Naive thymus-derived CD8-positive, alpha-beta T cell (primary cell): ENCODE measurements at places on chromosomes 4 and X. TPM values are rescaled to one million over a fixed set of nuclear protein-coding genes. Genes with fewer than 3 reads are reported as not detected.

Gene UGT2B15
- not detected for polyA plus RNA-seq

Gene TRIM75
- polyA plus RNA-seq = not detected

- peaks cover 6% of the 10 kb centered on the region for H3K36me3 ChIP-seq
- peaks cover 3% of the 10 kb centered on the region for H3K27me3 ChIP-seq
- no peak for DNase-seq
- peaks cover 5% of the 10 kb centered on the region for H3K4me1 ChIP-seq
- H3K4me3 ChIP-seq = no peak overlapping the region
These were observed 250.3 kb upstream of the KLF3 start for GRCh38 chr4:38413524-38414341.

DNA sequence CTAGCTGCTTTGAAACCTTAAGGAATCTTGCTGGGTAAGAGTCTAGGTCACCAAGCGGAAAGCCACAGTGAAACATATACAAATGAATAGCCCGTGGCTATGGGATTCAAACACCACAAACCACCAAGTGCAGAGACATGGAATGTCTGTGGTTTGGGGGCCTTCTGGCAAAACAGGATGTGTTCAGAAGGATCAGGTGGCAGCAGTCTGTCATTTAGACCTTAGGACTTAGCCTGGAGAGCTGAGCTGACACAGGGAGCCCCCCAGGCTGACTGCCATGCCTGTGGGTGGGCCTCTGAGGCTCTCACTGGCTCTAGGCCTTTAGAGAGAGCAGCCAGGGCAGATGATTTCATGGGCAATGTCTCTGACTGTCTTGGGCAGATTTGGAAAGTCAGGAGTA lies 225.6 kb downstream of the FBXW7 start:
- DNase-seq = no peak
- H3K36me3 ChIP-seq = peaks cover 3% of the 10 kb centered on the region
- no peaks in the 10 kb centered on the region for H3K4me1 ChIP-seq
- no peak overlapping the region for H3K27ac ChIP-seq

Gene DAPP1
- 8.6 TPM for polyA plus RNA-seq

- DNase-seq = no peak
- peaks cover 13% of the 10 kb centered on the region for H3K27me3 ChIP-seq
- H3K36me3 ChIP-seq = no peaks in the 10 kb centered on the region
- H3K27ac ChIP-seq = no peak overlapping the region
- H3K4me1 ChIP-seq = no peaks in the 10 kb centered on the region
These were observed 64.5 kb upstream of the PRPS1 start for GRCh38 chrX:107563824-107564223.

DNA sequence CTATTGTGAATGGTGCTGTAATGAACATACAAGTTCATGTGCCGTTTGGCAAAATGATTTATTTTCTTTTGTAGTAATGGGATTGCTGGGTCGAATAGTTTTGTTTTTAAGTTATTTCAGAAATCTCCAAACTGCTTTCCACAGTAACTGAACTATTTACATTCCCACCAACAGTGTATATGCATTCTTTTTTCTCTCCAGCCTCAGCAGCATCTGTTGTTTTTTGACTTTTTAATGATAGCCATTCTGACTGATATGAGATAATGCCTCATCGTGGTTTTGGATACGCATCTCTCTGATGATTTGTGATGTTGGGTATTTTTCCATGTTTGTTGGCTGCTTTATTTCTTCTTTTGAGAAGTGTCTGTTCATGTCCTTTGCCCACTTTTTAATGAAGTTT lies 246.3 kb upstream of the ADGRL3 start:
- no peak for DNase-seq
- no peaks in the 10 kb centered on the region for H3K36me3 ChIP-seq
- no peak overlapping the region for H3K27ac ChIP-seq
- H3K4me3 ChIP-seq = no peak overlapping the region
- H3K4me1 ChIP-seq = no peaks in the 10 kb centered on the region
- no peaks in the 10 kb centered on the region for H3K27me3 ChIP-seq

DNA sequence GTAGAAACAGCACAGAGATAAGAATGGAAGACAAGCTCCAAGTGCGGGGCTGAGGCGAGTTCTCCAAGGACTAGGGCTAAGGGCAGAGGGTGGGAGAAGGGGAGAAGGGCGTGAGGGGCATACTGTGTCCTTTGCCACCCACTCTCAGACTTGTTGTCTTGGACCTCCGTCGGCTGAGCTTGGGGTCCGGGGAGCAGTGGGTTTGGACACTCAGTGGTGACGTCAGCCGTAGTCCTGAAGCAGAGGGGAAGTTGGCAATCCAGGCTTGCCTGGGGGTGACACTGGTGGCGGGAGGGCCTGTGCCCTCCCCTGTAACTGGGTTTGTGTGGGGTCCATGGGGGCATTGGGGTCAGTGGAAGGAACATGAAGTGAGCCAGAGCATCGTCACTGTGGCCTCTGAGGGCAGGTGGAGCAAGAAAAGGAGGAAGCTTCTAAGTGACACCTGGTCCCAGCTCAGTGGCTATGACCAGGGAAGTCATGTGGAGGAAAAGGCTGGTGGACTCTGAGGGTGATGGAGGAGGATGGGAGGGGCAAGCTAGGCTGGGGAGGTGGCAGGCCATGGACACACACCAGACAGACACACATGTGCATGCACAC lies 17.6 kb downstream of the CD99 start:
- H3K4me3 ChIP-seq = peak overlapping the region; percentile 68
- H3K36me3 ChIP-seq = no peaks in the 10 kb centered on the region
- no peaks in the 10 kb centered on the region for H3K27me3 ChIP-seq
- H3K27ac ChIP-seq = peak overlapping the region; percentile 55
- no peak for DNase-seq
- H3K4me1 ChIP-seq = peaks cover 50% of the 10 kb centered on the region

GRCh38 chr4:180564026-180564425 lies 1679.2 kb upstream of the TENM3 start:
- H3K4me3 ChIP-seq = no peak overlapping the region
- no peaks in the 10 kb centered on the region for H3K27me3 ChIP-seq
- no peaks in the 10 kb centered on the region for H3K36me3 ChIP-seq
- DNase-seq = no peak
- H3K4me1 ChIP-seq = peaks cover 1% of the 10 kb centered on the region

DNA sequence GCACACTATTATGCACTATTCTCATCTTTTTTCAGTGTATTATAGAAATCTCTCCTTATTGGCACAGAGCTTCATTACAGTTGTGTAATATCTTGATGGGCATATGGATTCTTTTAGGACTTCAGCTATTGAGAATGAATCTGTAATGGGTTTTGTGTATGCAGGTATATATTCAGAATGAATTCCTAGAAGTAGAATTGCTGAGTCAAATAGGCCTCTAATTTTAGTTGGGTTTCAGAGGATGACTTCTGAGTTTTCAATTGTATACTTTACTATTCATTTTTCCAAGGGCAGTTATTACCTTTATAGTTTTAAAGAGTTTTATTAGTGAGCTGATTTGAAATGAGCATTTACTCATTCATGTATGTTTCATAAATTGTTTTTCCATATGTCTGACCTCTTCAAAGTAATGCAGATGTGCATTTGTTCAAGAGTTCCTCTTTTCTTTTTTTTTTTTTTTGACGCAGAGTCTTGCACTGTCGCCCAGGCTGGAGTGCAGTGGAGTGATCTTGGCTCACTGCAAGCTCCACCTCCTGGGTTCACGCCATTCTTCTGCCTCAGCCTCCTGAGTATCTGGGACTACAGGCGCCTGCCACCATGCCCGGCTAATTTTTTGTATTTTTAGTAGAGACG lies 19.5 kb downstream of the CASP6 start:
- H3K27ac ChIP-seq = peak overlapping the region; percentile 54
- H3K36me3 ChIP-seq = peaks cover 75% of the 10 kb centered on the region
- no peaks in the 10 kb centered on the region for H3K27me3 ChIP-seq
- no peak overlapping the region for H3K4me3 ChIP-seq
- no peak for DNase-seq
- peaks cover 16% of the 10 kb centered on the region for H3K4me1 ChIP-seq

- H3K27ac ChIP-seq = no peak overlapping the region
- no peak overlapping the region for H3K4me3 ChIP-seq
- DNase-seq = no peak
These were observed 101.6 kb downstream of the KLHL8 start for GRCh38 chr4:87118826-87119225.

DNA sequence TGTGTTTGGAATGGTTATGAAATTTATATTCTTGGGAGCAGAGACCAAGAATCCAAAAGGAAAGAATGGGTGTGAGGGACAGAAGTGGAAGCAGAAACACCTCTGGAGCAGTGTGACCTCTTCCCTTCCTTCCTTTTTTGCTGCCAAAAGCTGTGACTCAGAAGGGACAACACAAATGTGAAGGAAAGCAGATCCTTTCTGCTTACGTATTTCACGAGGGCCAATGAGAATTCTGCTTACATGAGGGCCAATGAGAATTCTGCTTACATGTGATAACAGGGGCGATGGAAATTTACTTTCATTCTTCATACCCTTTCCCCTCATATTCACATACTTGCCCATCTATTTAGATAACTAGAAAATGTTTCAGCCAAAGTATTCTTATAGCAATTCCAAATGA lies 404.6 kb downstream of the PRDM5 start:
- peaks cover 8% of the 10 kb centered on the region for H3K27me3 ChIP-seq
- no peaks in the 10 kb centered on the region for H3K36me3 ChIP-seq
- DNase-seq = no peak

DNA sequence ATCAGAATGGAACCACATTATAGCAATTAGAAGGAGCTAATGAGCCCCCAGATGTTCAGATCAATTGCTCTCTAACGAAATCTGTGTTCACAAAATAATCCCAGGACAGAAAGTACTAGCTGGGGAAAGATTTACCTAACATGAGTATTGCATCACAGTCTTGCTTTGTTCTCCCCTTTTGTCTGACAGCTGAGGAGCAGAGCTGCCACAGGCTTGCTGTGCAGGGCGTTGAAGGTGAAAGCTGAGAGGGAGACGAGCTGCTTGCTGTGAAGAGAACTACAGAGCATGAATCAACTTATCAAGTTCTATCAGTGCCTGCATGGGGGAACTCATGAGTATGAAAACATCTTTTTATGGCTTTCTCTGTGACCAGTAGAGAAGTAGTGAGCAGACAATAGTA lies 441.2 kb downstream of the CENPC start:
- no peak overlapping the region for H3K4me3 ChIP-seq
- H3K36me3 ChIP-seq = no peaks in the 10 kb centered on the region
- no peaks in the 10 kb centered on the region for H3K4me1 ChIP-seq

- H3K36me3 ChIP-seq = no peaks in the 10 kb centered on the region
- no peak for DNase-seq
- H3K27me3 ChIP-seq = peaks cover 6% of the 10 kb centered on the region
- no peak overlapping the region for H3K27ac ChIP-seq
- no peaks in the 10 kb centered on the region for H3K4me1 ChIP-seq
These were observed 24.1 kb downstream of the TMPRSS11A start for GRCh38 chr4:67939195-67939594.

Gene STX18
- 21.5 TPM for polyA plus RNA-seq

DNA sequence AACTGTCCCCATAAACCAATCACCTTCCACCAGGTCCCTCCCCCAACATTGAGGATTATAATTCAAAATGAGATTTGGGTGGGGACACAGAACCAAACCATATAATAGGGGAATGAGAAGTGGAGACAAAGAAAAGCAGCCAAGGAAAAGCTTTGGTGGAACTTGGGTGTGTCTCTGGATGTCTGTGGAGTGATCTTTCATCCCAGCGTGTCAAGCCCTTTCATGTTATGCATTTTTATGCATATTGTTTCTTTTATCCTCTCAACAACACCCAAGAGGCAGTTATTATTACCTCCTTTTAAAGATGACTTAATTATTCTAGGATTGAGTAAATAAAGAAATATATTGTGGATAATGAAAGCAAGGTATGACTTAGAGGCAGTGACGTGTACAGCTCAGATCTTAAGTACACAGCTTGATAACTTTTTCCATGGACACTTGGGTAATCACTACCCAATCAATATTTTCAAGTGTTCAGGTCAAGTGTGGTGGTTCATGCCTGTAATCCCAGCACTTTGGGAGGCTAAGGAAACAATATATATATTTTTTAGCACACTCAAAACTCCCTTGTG lies 42.6 kb upstream of the HOPX start:
- no peak overlapping the region for H3K4me3 ChIP-seq
- H3K4me1 ChIP-seq = no peaks in the 10 kb centered on the region
- no peaks in the 10 kb centered on the region for H3K36me3 ChIP-seq
- no peaks in the 10 kb centered on the region for H3K27me3 ChIP-seq
- no peak for DNase-seq

DNA sequence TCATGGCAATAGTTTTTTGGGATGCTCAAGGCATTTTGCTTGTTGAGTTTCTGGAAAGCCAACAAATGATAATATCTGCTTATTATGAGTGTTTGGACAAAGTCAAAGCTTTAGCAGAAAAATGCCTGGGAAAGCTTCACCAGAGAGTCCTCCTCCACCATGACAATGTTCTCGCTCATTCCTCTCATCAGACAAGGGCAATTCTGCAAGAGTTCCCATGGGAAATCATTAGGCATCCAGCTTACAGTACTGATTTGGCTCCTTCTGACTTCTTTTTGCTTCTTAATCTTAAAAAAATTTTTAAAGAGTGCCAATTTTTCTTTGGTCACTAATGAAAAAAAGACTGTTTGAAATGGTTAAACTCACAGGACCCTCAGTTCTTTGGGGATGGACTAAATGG lies 136.3 kb downstream of the UBE2K start:
- no peak overlapping the region for H3K27ac ChIP-seq
- no peak overlapping the region for H3K4me3 ChIP-seq
- peaks cover 87% of the 10 kb centered on the region for H3K36me3 ChIP-seq
- H3K27me3 ChIP-seq = no peaks in the 10 kb centered on the region

DNA sequence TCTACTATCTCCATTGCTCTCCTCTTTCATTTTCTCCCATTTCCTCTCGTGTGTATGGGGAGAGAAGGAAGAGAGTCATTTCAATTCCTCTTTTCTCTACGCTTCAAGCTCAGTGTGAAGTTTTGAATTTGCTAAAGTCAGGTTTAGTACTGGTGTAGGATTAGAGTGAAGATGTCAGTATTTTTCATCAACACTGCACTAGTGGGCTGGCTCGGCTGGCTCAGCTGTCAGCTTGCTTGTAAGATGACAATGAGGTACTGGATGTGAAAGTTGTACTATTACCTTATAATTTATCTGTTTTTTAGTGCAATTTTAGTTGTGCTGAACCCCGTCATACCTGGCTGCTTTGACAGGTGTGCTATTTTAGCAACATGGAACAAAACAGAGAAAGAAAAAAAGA lies 2.1 kb upstream of the SH2D1A start:
- DNase-seq = no peak
- no peaks in the 10 kb centered on the region for H3K27me3 ChIP-seq
- H3K27ac ChIP-seq = peak overlapping the region; percentile 75
- H3K4me3 ChIP-seq = peak overlapping the region; percentile 9
- H3K4me1 ChIP-seq = peaks cover 16% of the 10 kb centered on the region

DNA sequence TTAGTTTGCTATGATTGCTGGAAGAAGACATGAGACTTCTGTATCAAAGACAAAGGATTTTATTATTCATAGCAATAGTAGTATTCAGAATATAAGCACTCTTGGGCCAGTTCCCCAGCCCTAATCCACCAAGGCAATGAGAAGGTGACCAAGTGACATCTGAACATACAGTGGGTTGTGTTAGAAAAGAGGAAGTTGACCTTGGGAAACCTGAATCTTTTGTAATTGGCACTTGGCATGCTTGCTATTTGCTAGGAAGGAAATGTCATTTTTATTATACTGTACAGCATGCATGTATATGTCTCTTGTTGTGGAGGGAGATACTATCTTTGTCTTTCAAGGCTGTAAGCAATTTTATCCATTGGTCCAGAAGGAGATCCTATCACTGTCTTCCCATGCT lies 216.1 kb upstream of the FAT1 start:
- no peaks in the 10 kb centered on the region for H3K27me3 ChIP-seq
- H3K4me1 ChIP-seq = no peaks in the 10 kb centered on the region
- DNase-seq = no peak
- no peak overlapping the region for H3K27ac ChIP-seq
- H3K4me3 ChIP-seq = no peak overlapping the region

GRCh38 chr4:35695003-35695402 lies 549.3 kb downstream of the ARAP2 start:
- no peak overlapping the region for H3K27ac ChIP-seq
- H3K27me3 ChIP-seq = no peaks in the 10 kb centered on the region
- DNase-seq = no peak
- H3K36me3 ChIP-seq = no peaks in the 10 kb centered on the region
- H3K4me1 ChIP-seq = no peaks in the 10 kb centered on the region
